ENCODE measurements at places on chromosomes 3 and 15. TPM values are rescaled to one million over a fixed set of nuclear protein-coding genes. Genes with fewer than 3 reads are reported as not detected.

The PATL2 gene
- polyA plus RNA-seq: 0.71 TPM

The ARNT2 gene
- 130 TPM for polyA plus RNA-seq

GRCh38 chr3:156643729-156644389 is 30.5 kb upstream of the TIPARP start:
- H3K4me3 ChIP-seq: peak overlapping the region; percentile 1
- DNase-seq: no peak
- H3K27me3 ChIP-seq: no peaks in the 10 kb centered on the region
- H3K27ac ChIP-seq: peak overlapping the region; percentile 6
- H3K4me1 ChIP-seq: peaks cover 10% of the 10 kb centered on the region

DNA sequence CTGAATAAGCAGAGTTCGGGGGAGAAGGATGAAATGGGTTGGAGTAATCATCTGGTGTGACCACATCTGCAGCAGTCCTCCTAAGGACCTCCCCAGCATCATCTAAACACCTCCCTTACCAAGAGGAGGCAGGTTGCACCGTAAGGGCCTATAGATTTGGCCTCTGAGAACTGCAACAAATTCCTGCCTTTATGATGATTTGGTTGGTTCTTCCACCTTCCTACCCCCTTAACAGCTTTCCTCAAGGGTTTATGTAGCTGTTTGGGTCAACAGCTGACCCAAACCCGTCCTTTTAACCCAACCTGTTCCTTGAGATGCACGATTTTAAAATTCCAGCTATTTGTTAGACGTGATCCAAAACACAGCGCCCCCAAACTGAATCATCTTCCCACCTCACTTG is 58.2 kb downstream of the AAGAB start:
- DNase-seq: no peak
- no peak overlapping the region for H3K27ac ChIP-seq
- no peaks in the 10 kb centered on the region for H3K27me3 ChIP-seq
- no peaks in the 10 kb centered on the region for H3K4me1 ChIP-seq
- no peak overlapping the region for H3K4me3 ChIP-seq
- H3K36me3 ChIP-seq: peaks cover 8% of the 10 kb centered on the region

- H3K4me1 ChIP-seq: no peaks in the 10 kb centered on the region
- no peak overlapping the region for H3K27ac ChIP-seq
- no peaks in the 10 kb centered on the region for H3K27me3 ChIP-seq
- no peak overlapping the region for H3K4me3 ChIP-seq
Observed at GRCh38 chr15:31452595-31453557, 126.2 kb downstream of the KLF13 start.

DNA sequence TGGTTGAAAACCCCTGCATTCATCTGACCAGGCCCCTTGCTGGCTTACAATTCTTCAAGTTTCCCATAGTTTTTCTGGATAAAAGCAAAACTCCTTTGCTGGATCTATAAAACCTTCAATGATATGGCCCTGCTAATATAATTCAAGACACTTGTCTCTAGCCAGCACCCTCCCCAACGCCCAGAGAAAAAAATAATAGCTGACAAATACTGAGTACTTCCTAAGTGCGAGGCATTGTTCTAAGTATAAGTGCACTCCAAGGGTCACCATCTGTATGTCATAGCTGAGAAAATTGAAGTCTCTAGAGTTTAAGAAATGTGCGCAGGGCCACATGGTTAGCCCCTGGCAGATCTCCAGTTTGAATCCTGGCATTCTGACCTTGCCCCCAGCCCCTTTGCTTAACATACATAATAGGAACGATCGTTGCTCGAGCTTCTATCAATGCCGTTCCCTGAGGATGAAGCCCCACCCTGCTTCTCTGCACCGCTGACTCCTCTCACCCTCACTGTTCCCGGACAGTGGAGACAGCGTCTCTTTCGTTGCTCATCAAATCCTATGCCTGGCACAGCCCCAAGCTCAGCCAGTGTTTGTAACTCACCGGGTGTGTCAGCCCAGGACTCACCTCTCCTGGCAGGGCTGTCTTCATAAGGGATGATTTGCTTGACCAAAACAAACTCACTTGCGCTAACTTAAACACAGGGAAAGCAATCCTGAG is 377.1 kb upstream of the PROK2 start:
- peaks cover 10% of the 10 kb centered on the region for H3K4me1 ChIP-seq
- DNase-seq: no peak
- no peaks in the 10 kb centered on the region for H3K36me3 ChIP-seq
- H3K4me3 ChIP-seq: no peak overlapping the region
- no peak overlapping the region for H3K27ac ChIP-seq
- H3K27me3 ChIP-seq: peaks cover 4% of the 10 kb centered on the region

The SST gene
- 306 TPM for polyA plus RNA-seq

DNA sequence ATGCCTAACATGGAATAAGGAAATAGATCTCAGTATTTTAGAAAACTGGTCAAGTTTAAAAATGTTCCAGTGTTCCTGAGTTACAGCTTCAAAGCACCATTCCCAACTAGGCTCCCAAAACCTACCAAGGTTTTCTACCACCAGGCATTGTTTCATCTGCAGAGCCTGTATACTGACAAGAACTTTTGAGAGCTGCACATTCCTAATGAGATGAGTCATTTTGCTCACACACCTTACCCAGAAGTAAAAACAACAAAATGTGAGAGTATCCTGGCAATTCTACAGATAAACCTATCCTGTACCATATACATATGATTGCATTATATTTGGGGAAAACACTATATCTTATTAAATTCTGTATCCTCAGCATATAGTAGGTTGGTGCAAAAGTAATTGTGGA is 90.7 kb downstream of the ATP8B4 start:
- no peaks in the 10 kb centered on the region for H3K36me3 ChIP-seq
- H3K27ac ChIP-seq: no peak overlapping the region
- no peaks in the 10 kb centered on the region for H3K27me3 ChIP-seq
- no peak for DNase-seq

The KLHL40 gene
- polyA plus RNA-seq: 0.21 TPM

DNA sequence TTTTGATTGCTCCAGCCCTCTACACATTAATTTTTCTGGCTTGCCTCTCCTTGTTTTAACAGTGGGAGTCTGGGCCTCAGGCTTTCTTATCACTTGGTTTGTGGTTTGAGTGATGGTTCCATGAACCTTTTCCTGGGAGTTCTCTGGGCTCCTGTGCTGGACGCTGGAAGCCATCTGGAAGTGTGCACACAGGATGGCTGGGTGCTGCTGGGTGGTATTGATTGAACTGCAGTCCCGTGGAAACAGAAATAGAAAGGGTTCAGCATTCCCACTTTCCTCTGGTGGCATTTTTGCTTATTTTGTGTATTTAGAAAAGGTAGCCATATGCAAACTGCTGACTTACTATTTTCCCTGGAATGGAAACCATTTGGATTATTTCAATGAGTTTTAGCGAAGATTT is 25.6 kb downstream of the MITF start:
- no peak overlapping the region for H3K27ac ChIP-seq
- no peaks in the 10 kb centered on the region for H3K27me3 ChIP-seq
- H3K4me3 ChIP-seq: no peak overlapping the region
- peaks cover 3% of the 10 kb centered on the region for H3K4me1 ChIP-seq
- no peak for DNase-seq

The TF gene
- polyA plus RNA-seq: 591 TPM

DNA sequence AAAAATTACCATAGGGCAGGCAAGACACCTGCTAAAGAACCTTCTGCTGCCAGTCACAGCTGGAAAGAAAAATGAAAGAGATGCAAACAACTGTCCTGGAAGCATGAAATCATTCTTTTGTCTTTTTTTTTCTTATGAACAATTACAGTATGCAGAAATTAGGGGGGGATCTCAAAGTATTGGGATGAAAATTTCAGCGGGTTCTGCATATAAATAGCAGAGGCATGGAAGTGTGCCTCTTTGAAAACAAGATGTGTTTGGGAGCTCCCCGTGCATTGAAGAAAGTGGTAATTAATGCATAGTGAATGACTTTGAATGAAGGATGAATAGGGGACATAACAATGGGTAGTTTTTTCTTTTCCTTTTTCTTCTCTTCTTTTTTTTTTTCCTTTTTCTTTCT is 431.2 kb downstream of the SOX2 start:
- DNase-seq: no peak
- H3K4me1 ChIP-seq: no peaks in the 10 kb centered on the region
- no peaks in the 10 kb centered on the region for H3K27me3 ChIP-seq
- no peak overlapping the region for H3K27ac ChIP-seq

DNA sequence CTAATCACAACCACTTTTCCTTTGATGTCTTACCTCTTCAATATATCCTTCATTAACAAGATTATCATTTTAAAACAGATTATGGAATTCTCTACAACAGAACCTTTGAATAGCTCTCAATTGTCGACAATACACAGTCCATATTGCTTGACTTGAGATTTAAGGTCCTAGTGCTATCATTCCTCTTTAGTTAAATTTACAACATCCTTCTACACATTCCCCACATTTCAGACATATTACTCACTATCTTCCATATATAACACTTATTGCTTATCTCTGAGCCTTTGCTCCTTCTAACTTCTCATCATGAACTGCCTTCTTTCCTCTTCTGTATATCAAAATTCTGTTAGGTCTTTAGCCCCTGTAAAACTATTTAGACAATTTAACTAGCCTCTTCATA is 247.0 kb downstream of the STXBP5L start:
- no peaks in the 10 kb centered on the region for H3K27me3 ChIP-seq
- no peaks in the 10 kb centered on the region for H3K36me3 ChIP-seq
- H3K4me1 ChIP-seq: no peaks in the 10 kb centered on the region
- H3K4me3 ChIP-seq: no peak overlapping the region

- H3K27ac ChIP-seq: no peak overlapping the region
- no peak for DNase-seq
- peaks cover 79% of the 10 kb centered on the region for H3K36me3 ChIP-seq
- H3K4me1 ChIP-seq: no peaks in the 10 kb centered on the region
- H3K4me3 ChIP-seq: no peak overlapping the region
Observed at GRCh38 chr3:12593473-12593872, 36.6 kb downstream of the MKRN2 start.

All from spinal cord (tissue), 10 donors.